Activated T-helper 1 cell treated with anti-CD3 and anti-CD28 coated beads, Interleukin-12 subunit alpha, Interleukin-12 subunit beta, Interleukin-2, Interleukin-4 antibody, amounts not matched to agents 30 ng/mL and 10 ng/mL and 1 ng/mL, durations not matched to agents 14 hours and 24 hours and 36 hours (primary cell): ENCODE measurements at places on chromosomes 3 and 15. TPM values are rescaled to one million over a fixed set of nuclear protein-coding genes. Genes with fewer than 3 reads are reported as not detected.

Gene GOLGA6L7
- total RNA-seq = not detected in 2 replicates

Gene KBTBD8
- total RNA-seq = 18.3 and 26.6 TPM in 2 replicates

DNA sequence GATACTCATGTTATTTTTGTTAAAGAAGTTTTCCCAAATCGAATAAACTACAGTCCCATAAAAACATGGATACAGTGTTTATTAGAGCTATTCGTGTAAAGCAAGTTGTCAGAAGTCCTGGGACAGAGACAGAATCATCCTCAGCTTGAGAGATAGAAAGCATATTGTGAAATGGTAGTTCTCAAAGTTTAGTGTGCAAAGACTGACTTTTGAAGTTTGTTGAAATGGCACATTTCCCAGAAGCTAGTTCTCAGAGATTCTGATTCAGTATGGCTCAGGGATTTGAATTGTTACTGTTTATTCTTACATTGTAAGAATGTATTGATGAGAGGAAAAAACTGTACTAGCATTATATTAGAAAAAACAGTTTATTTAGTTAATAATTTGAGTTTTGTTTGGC lies 22.1 kb downstream of the GABRR3 start:
- DNase-seq = no peak

- DNase-seq = no peak
Observed at GRCh38 chr3:37149257-37149656, 25.1 kb downstream of the LRRFIP2 start.

DNA sequence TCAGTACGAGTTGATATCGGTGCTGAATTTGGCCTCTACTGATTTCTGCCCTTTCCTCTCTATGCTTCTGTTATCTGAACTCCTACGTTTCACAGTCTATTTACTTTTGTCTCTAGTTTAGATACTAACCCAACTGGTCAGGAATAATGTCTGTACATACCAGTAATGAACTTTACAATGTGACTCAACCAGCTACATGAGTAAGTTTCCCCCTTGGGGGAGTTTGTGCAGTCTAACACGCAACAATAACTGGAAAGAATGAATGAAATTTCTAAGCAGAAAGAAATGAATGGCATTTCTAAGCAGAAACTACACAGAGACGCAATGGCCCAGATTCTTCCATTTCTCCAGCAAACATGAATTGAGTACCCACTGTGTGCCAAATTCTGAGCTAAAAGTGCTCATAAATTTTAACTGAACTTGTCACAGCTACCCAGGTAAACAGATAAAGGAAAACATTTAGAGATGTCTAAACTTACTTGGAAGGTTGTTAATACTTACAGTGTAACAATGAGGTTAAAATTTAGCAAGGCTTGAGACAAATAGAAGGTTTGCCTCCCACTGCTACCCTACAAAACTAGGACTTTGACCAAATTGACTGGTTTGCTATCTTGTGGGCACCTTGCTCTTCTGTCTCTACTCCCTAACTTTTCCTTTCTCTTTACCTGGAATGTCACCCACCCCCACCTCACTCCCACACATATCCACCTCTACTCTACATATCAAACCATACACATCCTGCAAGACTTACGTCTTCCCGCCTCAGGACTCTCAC lies 11.6 kb downstream of the UPK1B start:
- DNase-seq = no peak
